ENCODE measurements at places on chromosomes 3 and 15. TPM values are rescaled to one million over a fixed set of nuclear protein-coding genes. Genes with fewer than 3 reads are reported as not detected.

TMIE gene
- total RNA-seq = not detected

EIF5A2 gene
- 4.2 TPM for total RNA-seq

DNA sequence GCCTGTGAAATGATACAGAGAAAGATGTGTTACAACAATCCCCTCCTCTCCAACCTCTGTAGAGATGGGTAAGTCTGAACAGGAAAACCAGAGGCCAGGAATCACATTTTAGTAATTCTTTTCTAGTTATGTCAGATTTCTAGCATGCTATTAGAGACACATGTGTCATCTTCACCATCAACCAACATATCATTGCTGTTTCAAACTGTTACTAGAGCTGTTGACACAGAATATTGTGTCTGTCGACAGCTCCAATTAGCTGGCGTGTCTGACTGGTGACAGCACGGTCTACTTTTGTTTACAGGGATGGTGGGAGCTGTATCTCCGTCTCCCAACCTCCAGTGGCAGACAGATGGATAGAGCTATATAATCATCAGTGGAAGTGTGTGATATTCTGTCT lies 393.2 kb downstream of the SOX2 start:
- no peak for DNase-seq

DNA sequence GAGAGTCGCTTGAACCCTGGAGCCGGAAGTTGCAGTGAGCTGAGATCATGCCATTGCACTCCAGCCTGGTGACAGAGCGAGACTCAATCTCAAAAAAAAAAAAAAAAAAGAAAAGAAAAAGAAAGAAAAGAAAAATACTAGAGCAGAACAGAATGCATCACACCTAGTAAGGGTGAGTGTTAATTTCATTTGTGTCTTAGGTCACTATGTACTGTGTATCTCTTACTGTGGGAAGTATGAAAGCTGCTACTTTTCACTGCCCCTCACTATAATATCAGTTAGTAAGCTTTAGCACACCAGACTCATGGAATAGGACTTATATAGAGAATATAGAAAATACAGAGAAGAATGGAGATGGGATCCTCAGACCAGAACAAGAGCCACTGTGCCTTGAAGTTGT lies 45.9 kb upstream of the RASA2 start:
- DNase-seq = no peak

DNA sequence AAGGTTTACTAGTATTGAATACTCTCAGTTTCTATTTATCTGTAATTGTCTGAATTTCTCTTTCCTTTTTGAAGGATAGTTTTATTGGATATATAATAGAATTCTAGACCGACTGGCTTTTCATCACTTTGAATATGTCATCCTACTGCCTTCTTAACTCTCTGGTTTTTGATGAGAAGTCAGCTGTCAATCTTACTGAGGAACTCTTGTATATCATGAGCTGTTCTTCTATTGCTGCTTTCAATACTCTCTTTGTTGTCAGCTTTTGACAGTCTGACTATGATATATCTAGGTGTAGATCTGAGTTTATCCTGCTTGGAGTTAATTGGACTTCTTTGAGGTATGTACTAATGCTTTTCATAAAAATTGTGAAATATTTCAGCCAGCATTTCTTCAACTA lies 333.8 kb downstream of the PLCL2 start:
- DNase-seq = no peak

- no peak for DNase-seq
Observed at GRCh38 chr15:40764629-40765103, 798 bp downstream of the GCHFR start.

- DNase-seq = no peak
Observed at GRCh38 chr3:16329826-16330129, 64.8 kb downstream of the OXNAD1 start.

GRCh38 chr15:30917013-30917412 lies 13.3 kb downstream of the FAN1 start:
- DNase-seq = no peak

GRCh38 chr15:94297558-94297957 lies 66.2 kb downstream of the MCTP2 start:
- no peak for DNase-seq

DNA sequence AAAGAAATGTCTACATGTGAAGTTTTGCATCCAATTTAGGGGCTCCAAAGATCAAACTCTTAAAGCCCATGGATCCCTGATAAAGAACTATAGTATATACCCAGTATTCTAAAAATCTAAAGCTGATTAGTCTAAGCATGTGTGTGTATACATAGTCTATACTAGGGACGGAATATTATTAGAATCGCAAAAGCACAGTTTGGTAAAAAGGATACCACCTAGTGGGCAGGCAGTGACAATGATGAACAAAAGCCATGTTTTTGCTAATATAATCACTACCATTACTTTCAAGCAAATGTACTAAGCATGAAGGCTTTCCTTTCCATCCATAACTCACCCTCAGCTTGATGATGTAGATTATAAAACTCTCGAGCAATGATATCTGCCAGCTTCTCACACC lies 16.5 kb downstream of the POLQ start:
- no peak for DNase-seq

DNA sequence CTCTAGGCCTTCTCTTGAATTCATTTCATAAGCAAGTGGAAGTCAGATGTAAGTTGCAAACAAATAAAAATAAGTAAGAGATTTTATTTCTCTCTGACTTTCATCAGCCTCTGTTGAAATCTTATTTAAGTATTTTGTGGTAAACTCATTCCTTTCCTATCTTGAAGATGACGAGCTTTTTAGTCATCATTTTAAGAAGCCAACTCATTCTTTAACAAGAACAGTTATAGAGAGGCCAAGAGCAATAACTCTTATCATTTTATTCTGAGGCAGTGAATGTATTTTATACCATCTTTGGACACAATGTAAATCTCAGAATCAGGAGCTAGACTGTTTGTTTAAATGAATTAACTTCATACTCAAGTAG lies 147.5 kb upstream of the MBNL1 start:
- no peak for DNase-seq

DNA sequence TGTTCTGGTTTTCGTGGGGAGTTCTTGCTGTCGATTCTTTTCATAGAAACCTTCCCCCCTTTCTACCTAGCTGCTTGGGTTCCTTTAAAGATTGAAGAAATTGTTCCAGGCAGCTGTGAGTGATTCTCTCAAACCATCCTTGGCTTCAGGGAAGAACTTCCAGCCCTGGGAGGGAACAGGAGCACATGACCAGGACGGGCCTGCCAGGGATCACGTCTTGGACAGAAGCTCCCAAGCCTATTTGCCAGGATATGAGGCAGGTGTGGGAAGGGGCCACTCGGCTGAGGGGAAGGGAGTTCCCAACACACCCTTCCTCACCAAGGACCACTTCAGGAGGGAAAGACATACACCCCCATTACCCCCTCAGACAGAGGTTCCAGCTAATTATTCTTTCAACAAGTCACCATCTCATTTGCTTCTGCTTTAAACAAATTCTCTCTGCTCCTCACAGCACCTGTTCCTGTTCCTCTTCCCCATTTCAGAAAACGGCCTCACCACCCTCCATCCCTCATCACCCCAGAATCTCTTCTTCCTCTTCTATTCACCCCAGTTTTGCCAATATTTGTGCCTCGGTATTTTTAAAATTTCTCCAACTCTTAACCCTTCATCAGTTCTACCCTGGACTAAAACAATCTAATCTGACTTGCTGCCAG lies 62.5 kb downstream of the WHAMM start:
- no peak for DNase-seq

DNA sequence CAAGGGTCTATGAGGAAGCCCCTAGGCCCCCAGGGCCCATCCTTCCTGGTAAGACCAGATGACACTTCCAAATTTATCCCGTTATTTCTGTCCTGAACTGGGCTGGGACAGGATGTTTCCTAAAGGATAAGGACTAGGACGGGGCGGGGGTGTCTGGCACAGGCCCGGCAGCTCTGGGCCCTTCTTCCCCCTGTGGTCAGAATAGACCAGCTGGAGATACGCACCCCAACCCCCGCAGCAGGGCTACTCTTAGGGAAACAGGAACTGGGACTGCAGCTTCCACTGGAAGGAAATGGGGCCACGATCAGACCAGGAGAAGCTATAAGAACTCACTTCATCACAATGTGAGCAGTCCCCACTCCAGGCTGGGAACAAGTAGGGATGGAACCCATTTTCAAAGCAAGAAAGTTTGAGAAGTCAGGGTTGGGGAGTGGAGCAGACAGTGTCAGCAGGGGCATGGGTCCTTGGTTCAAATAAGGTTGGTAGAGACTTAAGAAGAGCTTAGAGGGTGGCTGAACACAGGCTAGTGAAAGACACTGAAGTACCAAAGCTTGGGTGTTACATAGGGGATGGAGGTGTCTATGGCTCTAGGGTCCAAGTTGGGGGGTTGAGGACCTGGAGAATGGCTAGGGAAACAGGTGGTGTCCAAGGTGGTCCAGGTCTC lies 1.1 kb downstream of the NCKIPSD start:
- DNase-seq = no peak

DNA sequence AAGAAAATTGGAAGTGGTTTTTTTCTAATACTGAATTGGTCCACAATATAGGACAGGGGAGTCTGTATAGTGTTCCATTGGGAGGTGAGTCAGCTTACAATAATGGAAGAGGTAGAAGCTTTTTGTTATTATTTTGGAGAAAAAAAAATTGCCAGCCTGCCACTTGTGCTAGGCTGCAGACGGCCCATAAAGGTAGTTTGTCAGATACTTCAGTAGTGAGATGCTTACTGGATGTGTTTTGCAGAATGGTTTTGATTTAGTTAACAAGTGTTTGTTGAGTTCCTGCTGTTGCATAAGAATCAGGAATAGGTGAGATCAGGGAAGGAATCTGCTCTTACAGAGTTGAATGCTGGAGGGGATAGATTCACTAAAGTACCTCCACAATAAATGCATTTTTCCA lies 1.0 kb downstream of the DTWD1 start:
- no peak for DNase-seq

DNA sequence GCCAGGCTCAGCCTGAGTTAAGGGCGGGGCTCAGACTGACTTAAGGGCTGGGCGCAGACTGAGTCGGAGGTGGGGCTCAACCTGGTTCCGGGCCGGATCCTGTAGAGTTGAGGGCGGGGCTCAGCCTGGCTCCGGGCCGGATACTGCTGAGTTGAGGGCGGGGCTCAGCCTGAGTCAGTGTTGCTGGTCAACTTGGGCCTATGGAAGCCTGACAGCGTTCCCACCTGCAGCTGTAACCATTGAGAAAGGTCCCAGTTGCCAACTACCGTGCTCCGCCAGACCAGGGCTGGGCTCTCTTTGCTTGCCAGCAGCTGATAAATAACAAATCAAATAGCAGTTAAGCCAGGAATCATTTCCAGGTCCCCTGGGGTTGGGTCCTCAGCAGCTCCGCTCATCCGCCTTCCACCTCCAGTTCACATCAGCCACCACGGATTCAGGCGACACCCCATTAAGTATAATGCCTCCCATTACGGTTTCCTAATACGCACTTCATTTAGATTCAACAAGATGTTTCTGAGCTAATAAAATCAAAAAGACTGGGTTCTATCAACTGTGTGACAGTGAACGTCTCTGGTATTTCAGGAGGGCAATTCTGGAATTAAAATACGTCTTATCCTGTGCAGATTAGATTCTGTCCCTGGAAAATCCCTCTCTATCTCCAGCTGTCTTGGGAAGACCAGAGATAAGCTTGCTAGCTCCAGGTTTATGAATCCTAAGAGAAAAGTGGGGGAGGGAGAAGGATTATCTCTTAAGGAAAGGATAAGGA lies 7.3 kb downstream of the GRIP2 start:
- no peak for DNase-seq

DNA sequence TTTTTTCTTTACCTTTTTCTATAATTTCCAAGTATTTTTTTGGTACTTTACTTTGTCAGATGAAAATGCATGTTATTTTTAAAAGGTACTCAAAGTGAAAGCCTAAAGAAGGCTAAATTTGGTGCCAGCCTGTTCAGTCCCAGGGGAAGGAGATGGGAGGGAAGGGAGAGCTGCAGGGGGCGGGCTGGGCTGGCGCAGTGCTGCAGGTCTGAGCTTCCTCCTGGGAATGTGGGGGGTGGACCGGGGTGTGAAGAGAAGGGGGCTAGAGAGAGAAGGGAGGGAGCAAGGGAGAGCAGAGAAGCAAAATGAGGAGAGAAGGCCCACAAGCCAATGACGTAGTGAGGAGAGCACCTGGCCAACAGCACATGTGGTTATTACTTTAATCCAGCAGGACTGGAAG lies 71.0 kb upstream of the SCN5A start:
- DNase-seq = no peak

- DNase-seq = no peak
Observed at GRCh38 chr3:126275620-126275904, 81.6 kb downstream of the KLF15 start.

GRCh38 chr3:178671377-178671776 lies 135.1 kb downstream of the KCNMB2 start:
- no peak for DNase-seq

DNA sequence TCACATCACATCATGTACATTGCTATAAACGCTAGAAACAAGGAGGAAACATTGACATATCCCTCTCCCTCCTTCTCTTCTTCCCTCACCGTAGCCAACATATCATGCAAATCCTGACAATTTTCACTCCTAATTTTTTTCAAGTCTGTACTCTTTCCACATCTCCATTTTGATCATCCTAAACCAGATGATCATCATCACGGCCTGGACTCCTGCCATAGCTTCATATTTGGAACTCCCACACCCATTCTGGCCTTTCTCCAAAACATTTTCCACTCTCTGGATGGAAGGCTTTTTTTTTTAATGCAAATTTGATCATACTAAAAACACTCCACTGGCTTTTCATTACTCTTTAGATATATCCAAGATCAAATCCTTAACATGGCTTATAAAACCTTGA lies 248.0 kb upstream of the CNTN3 start:
- no peak for DNase-seq

DNA sequence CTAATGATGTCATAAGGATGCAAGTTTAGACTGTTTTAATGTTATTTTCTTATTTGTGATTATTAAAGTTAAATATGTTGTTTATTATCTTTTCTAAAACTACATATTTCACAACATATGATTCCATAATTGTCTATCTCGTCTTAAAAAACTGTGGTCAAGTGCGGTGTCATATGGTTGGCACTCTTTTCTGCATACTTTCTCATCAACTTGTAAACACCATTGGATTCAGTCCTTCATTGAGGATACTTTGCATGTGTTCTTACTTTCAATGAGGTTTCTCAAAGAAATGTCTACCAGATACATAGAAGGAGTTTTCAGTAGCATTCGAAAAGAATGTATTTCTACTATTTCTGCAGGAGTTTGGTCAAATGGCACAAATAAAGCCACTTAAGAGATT lies 22.0 kb upstream of the ALPK3 start:
- no peak for DNase-seq

DNA sequence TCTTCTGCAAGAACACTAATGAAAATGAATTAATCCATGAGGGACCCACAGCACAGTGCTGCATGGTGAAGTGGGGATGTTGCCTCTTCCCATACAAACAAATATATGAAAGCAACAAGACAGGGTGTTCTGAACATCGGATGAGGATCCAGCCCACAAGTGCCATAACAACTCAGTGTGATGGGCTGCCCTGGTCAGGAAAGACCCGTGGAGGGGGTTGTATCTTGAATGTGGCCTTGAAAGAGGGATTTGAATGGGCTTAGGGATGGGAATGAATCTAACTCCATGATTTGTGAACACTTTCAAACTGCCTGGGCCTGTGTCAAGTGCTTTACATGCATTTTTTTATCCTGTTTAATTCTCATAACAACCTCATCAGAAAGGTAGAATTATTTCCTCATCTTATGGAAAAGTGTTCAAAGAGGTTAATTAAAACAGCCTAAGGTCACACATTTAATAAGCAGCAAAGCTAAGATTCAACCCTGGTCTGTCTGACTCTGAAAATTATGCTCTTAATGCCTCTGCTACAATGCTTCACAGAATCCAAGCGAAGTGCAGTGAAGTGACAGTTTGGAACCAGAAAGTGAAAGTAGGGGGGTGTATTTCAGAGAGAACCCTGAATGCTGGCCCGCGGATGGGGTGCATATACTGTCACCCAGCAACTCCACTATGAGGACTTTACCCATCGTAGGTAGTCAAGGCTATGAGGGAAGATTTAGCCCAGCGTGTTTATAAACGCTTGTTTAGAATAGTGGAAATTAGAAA lies 65.6 kb upstream of the HEG1 start:
- DNase-seq = no peak
